NCI-H2081 (cell line): ENCODE measurements at places on chromosomes 3 and 15.

DNA sequence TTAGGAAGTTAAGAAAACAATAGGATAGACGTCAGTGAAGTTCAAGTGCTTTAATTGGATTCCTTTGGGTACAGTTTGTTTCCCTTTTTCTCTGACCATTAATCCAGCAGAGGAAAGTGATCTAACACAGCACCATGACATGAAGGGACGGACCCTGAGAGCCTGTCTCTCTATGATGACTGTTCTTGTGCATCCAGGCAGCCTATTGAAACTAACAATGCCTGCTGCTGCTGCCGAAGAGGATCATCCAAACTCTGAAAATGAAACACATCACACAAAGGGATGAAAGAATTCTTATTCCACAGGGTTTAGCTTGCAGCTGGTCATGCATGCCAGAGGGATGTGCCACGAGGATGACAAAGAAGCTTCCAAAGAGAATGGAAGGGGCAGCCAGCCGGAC, 75.5 kb downstream of the ZBTB20 start:
- DNase-seq = no peak

- no peak for DNase-seq
Measured at GRCh38 chr3:127221446-127222035, 28.6 kb downstream of the PRR23E start.

DNA sequence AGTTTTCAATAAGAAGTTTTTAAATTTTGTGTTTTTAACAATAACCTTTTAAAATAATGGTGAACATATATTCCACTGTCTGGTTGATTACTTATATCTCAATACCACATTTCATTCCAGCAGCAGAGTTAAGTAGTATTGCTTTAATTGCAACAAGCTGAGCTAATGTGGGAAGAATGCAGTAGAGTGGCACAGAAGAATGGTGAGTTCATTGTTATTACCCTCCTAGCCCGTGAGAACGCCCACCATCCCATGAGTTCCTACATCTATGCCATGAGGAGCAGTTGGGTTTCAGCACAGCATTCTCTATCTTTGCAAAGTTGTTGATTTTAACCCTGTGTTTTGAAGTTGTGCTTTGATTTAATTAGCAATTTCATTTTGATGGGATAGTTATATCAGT, 17.8 kb upstream of the NR2E3 start:
- DNase-seq = no peak

GRCh38 chr3:38725726-38726419, 76.4 kb upstream of the SCN5A start:
- DNase-seq = no peak

- DNase-seq = no peak
Measured at GRCh38 chr15:101067660-101068522, 148.7 kb downstream of the LRRK1 start.

GRCh38 chr15:70487387-70487740, 276.0 kb downstream of the UACA start:
- DNase-seq = no peak

GRCh38 chr3:169667166-169668071, 3.9 kb upstream of the MECOM start:
- DNase-seq = no peak

GRCh38 chr3:177208781-177209180, 11.5 kb upstream of the TBL1XR1 start:
- no peak for DNase-seq

DNA sequence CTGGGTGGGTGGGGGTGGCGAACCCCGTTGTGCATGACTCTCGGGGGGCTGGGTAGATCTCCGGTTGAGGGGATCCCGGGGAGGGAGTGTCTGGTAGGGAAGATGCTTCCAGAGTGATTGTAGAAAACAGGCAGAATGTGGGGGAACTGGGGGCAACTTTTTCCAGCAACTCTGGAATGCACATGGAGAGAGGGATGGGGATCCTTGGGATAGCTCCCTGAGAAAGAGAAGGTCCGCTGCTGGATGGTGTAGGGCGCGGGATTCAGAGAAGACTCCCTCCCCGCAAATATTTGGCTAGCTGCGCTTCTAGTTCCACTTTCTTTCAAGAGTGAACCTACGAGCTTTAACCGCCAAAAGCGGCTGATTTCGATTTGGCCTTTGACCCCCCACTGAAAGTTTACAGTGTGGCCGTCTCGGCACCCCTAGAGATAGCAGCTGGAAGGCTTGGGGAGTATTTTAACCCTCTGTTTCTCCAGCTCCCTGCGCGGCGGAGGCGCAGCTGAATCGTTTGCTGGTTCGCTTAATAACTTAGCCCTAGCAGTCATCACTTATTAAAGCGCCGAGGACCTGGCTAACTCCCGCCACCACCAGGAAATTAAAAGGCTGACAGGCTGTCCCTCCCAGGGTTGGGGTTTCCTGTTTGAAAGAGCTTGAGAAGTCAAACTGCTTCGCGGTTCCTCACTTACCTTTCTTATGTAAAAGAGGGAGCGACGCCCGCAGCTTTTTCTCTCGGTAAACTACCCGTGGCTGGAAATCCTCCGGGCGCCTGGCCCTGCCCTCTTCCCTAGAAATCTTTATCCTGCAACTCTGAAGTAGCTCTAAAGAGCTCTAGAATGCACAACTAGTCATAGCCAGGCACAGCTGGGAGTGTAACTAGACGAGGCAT, 1.2 kb downstream of the PHLDB2 start:
- peak; percentile 69 for DNase-seq

DNA sequence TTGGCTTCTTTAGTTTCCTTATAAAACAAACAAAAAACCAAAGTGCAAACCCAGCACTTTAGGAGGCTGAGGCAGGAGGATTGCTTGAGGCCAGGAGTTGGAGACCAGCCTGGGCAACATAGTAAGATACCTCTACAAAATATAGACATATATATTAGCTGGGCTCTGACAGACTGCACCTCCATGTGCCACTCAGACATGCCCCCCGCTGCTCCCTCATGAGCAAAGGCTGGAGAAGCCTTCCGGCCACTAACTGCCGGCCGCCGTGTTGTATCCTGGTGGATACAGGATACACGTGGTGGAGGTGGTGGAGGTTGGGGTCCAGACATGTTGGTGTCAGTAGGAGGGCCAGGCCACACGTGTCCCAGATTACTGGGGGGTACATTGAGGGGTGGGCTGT, 29.4 kb upstream of the CCR4 start:
- no peak for DNase-seq

DNA sequence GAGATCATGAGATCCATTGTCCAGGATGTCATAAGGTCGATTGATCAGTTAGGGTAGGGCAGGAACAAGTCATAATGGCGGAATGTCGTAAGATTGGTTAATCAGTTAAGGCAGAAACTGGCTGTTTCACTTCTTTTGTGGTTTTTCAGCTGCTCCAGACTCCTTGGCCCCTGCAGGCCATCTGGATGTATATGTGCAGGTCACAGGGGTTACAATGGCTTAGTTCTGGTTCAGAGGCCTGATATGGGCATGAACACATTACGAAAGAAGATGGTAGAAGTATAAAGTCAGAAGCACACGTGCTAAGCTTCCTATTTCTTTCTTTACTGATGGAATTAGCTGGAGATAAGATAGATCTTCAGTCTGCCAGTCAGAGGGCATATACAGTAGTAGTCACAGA, 315.4 kb upstream of the LRRC3B start:
- no peak for DNase-seq

GRCh38 chr3:185583925-185584324, 2.2 kb upstream of the SENP2 start:
- no peak for DNase-seq

- DNase-seq = no peak
Measured at GRCh38 chr3:6655275-6655674, 205.6 kb upstream of the GRM7 start.

DNA sequence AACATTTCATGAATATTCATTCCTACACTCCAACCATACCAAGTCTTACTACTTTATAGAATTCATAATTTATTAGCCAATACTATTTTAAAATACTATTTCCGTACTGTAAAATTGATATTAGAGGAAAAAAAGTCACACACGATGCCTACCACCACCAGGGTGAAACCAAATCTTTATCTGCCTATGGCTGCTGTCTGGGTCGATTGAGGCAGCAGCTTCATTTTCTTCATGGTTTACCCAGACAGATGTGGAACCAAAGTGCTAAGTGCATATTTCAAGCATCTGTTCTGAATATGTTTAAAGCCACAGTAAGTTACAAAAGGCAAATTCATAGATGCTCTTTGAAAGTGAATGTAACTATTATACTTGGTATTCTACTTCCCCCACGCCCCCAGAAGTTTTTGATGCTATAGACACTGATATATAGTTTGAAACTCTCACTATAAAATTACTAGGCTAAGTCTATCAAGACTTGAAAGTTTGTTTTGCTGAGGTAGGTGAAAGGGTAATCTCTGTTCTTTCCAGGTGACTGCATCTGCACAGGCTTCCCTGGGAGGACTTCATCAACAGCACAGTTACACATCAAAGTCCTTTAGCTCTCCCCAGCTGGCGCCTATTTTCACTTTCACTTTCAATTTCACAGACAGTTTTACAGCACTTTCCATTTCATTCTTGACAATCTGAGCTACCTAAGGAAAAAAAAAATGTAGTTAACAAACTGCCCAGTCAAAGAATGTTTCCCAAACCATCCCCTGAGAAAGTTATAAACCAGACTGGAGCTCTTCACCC, 113.9 kb downstream of the POLQ start:
- no peak for DNase-seq

GRCh38 chr15:90701048-90701447, 16.1 kb upstream of the BLM start:
- DNase-seq = no peak

GRCh38 chr3:162701211-162701610, 1204.6 kb downstream of the OTOL1 start:
- no peak for DNase-seq

- no peak for DNase-seq
Measured at GRCh38 chr15:28252831-28253230, 69.1 kb downstream of the HERC2 start.

- no peak for DNase-seq
Measured at GRCh38 chr3:37297459-37297858, 123.1 kb upstream of the LRRFIP2 start.

- no peak for DNase-seq
Measured at GRCh38 chr3:160686955-160687535, 10.1 kb downstream of the ARL14 start.

DNA sequence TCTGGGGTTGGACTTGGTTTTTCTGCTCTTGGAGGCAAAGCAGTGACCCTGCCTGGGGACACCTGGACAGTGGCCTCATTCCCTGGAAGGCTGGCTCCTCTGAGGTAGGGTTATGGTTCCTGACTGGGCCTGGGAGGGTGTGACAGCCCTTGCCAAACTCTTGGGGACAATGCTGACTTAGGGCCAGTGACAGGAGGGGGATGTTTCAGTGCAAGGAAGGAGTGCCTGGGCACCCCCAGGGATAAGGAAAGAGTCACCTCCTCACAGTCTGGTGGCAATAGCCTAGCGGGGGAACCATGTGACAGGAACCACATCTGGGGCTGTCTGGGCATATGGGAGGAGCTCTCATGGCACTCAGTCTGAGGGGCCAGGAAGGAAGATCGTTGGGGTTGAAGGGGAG, 91.8 kb downstream of the ABHD5 start:
- DNase-seq = no peak

DNA sequence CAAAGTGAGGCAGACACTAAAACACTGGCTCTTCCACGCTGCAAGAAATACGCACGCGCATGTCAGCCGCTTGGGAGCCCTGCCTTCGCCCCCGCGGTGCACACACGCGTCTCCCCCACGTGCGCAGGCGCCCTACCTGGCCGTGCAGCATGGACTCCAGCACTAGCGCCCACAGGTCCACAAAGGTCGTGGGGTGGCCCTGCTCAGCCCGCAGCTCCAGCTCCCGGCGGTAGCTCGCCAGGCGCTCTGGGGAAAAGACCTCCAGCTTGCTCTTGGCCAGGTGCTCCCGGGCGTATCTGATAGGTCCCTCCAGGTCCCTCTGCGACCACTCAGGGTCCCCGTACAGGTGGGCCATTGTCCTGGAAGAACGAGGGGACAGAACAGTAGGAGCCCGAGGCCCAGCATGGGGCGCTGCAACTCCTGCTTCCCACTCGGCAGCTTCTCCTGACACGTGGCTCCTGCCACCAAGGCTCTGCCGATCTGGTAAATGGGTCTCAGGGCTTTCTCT, 14.9 kb downstream of the PLA2G4D start:
- DNase-seq = no peak

- DNase-seq = no peak
Measured at GRCh38 chr3:47012342-47013230, 33.1 kb downstream of the NBEAL2 start.

- DNase-seq = peak; percentile 74
Measured at GRCh38 chr15:69996321-69997160, 101.2 kb downstream of the TLE3 start.

DNA sequence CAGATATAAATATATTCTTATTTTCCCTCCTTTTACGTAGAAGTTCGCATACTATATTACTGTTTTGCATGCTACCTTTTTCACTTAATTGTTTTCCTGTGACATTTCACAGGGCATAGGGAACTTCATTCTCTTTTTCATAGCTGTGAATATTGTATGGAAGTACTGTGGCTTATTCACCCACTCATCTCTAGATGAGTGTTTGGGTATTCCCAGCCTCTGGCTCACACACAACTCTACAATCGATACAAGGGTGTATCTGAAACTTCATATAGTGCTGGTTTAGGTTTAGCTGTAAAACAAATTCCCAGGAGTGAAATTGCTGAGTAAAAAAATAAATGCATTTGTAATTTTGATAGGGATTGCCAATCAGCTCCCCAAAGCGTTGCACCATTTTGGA, 55.3 kb upstream of the MAGI1 start:
- no peak for DNase-seq

- DNase-seq = no peak
Measured at GRCh38 chr3:50177346-50177745, 14.1 kb upstream of the GNAT1 start.

DNA sequence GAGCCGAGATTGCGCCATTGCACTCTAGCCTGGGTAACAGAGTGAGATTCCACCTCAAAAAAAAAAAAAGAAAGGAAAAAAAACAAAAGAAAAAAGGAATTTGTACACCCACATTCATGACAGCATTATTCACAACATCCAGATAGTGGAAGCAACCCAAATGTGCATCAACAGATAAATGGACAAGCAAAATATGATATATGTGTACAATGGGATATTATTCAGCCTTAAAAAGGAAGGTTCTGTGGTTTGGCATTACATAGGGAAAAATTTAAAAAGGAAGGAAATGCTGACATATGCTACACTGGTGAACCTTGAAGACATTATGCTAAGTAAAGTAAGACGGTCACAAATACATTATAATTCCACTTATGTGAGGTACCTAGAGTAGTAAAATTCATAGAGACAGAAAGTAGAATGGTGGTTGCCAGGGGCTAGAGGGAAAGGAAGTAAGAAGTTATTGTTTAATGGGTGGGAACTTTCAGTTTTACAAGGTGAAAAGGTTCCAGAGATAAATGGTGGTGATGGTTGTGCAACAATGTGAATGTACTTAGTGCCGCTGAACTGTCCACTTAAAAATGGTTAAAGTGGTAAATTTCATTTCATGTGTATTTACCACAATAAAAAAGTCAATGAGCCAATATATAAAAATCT, 118.5 kb downstream of the MYLK start:
- no peak for DNase-seq
